ENCODE measurements at places on chromosomes 1 and 21.

- no peak for DNase-seq
Measured at GRCh38 chr1:107622966-107623365, 342.0 kb downstream of the VAV3 start.

DNA sequence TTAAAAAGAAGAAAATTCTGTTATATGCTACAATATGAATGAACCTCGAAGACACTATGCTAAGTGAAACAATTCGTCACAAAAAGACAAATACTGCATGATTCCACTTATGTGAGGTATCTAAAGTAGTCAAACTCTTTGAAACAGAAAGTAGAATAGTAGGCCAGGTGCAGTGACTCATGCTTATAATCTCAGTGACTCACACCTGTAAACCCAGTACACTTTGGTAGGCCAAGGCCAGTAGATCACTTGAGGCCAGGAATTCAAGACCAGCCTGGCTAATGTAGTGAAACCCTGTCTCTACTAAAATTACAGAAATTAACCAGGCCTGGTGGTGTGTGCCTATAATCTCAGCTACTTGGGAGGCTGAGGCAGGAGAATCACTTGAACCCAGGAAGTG lies 25.7 kb downstream of the EPHA10 start:
- DNase-seq, result peak; percentile 12

DNA sequence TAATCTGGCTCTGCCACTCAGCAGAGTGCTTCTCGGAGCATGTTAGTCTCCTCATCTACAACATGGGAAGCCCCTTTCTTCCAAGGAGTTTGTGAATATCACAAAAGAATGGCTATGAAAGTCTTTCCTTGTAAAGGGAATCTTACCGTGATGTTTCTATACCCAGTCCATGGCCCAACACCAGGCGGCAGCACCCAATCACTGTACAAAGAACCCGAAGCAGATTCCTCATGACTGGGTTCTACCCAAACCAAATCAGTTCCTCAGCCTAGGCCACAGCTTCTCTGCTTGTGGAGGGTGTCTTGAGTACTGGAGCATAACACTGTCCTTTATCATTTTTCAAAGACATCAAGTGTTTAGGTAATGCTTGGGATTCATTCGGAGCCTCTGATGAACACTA lies 16.6 kb upstream of the SLFNL1 start:
- no peak for DNase-seq

DNA sequence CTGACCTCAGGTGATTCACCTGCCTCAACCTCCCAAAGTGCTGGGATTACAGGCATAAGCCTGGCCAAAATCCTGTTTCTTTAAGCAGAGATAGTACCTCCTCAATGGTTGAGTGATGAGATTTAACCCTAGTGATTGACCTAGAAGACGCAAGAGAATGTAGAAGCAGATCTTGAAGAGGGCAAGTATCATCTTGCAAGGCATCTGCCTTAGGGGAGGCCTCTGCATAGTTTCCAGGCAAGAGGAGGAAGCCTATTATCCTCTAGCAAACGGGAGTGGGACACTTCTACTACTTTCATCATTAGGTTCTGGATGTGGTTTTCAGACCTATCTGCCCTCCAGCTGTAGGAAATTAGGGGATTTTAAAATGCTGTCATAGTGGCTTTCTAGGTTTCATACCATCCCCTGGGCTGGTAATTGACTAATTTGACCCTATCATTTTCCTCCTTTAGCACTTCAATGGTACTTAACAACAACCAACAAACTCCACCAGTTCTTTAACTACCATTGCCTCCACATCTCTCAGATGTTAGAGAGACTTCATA lies 10.0 kb upstream of the TRIM62 start:
- no peak for DNase-seq

DNA sequence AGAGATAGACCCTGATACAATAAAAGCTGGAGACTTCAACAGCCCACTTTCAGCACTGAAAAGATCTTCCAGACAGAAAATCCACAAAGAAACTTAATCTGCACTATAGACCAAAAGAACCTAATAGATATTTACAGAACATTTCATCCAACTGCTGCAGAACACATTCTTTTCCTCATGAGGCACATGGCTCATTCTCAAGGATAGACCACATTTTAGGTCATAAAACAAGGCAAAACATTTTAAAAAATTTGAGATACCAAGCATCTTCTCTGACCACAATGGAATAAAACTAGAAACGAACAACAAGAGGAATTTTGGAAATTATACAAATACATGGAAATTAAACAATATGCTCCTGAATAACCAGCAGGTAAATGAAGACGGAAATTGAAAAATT lies 15.0 kb upstream of the IL20 start:
- DNase-seq, result no peak

- DNase-seq, result no peak
Measured at GRCh38 chr21:38980416-38981313, 174.9 kb downstream of the ETS2 start.

GRCh38 chr1:85224734-85225623 lies 24.2 kb upstream of the SYDE2 start:
- no peak for DNase-seq

DNA sequence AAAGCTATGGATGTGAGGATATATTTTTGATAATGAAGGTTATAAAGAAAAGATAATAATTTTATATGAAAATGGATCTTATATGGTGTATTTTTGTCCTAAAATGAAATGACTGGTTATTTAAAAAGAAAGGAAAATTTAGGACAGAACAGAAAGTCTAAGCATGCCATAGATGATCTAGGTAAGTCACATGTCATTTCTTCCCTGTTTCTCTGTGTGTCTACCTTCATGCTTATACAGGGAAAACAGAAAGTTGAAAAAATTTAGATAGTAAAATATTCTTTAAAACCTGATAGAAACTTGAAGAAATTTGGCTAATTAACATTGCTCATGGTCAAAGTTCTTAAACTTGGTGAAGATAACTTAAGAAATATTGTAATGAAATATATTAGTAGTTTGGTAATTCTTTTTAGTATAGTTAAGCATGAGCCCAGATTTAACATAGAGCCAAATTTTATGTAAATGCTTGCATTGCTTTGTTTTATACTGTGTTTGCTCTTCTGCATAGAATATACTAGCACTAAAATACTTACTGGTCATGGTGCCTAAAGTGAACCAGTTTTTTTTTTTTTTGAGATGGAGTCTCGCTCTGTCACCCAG lies 12.4 kb upstream of the GBP4 start:
- no peak for DNase-seq

GRCh38 chr1:222897527-222898190 lies 82.8 kb downstream of the DISP1 start:
- peak; percentile 62 for DNase-seq

- no peak for DNase-seq
Measured at GRCh38 chr1:7479571-7479970, 291.5 kb upstream of the VAMP3 start.

GRCh38 chr1:198788561-198789064 lies 149.8 kb downstream of the PTPRC start:
- peak; percentile 48 for DNase-seq

DNA sequence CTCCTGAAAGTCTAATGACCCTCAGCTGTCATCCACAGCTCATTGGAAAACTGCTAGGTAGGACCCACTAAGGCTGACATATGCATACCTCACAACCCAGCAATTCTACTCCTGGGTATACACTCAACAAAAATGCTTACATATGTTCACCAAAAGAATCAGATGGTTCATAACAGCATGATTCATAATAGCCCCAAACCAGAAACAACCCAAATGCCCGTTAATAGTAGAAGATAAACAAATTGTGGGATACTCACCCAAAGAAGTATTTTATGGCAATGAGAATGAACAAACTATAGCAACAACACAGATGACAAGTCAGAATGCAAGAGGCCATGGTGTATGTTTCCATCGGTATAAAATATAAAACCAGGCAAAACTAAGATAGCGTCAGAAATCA lies 124.6 kb downstream of the HLCS start:
- no peak for DNase-seq

DNA sequence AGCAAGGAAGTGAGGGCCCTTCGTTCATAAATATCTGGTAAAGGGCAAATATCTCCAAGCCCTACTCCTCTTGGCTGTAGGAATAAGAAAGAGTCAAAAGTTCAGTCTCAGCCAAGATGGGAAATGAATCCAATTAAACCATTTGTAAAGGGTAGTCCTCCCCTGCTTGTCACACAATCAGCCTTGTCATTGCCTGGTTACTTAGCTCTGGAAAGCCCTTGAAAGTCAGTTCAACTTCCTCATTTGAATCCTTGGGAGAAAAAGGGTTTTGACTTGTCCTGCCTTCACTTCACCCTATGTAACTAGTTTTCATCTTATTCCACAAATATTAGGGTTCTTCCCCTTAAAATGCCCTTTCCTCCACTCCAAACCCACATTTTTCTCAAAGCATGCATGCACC lies 100.0 kb downstream of the ELAVL4 start:
- no peak for DNase-seq

GRCh38 chr1:172108161-172108893 lies 267.0 kb downstream of the DNM3 start:
- no peak for DNase-seq

GRCh38 chr1:164504749-164505148 lies 54.2 kb upstream of the PBX1 start:
- peak; percentile 87 for DNase-seq

GRCh38 chr1:226332947-226333346 lies 24.0 kb upstream of the LIN9 start:
- DNase-seq, result no peak

- no peak for DNase-seq
Measured at GRCh38 chr1:210061992-210062391, 124.0 kb downstream of the SYT14 start.

DNA sequence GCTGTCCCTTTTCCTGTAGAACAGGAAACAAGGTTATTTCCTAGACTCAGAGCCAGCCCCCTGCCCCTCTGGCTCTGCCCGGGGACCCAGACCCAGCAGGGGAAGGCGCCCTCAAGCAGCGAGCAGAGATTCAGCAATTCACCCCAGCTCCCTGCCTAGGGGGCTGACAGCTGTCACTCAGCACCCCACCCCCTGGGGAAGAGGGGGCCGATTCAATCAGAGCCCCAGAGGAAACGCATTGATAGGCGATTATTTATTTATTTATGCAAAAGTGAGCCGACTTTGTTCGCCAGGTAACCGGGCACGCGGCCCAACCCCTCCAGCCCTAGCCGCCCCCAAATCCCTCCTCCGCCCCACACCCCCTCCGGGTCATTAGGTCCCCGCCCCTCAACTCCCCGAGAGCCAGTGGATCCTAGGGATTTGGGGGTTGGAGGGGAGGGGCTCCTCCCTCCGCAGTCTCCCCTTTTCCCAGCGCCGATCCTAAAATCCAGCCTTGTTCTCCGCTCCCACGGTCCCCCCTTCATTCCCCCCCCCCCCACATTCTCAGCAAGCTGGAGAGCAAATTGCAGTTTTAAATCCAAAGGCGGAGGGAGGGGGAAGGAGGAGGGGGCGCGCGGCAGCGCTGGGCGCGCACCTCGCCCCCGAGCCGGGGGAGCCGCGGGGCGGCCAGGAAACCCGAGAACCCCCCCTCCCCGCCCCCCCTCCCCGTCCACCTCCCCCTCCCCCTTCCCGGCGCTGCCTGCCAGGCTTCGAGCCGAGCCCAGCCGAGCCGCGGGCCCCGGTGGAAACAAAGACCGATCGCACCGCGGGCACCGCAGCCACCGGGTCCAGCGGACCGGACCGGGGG lies 1.3 kb downstream of the AHDC1 start:
- peak; percentile 32 for DNase-seq

- no peak for DNase-seq
Measured at GRCh38 chr1:98669355-98670296, 8.1 kb downstream of the SNX7 start.

DNA sequence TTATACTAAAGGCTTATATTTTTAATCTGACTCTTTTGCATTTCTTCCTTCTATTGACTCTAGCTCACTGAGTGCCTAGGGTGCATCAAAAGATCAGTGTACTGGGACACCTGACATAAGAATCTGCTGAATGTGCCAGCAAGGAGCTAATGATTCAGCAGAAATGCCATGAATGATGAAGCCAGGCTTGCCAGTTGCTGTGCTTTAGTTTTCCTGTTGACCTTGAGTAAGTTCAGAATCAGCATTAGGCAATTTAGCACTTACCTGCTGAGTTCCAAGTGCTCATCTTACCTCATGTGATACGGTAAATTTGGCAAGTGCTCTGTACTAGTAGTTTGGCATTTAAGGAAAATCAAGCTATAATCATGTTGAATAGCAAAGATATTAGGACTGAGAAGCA lies 523.2 kb upstream of the B3GALT2 start:
- DNase-seq, result no peak

GRCh38 chr1:69498711-69499110 lies 69.0 kb upstream of the LRRC7 start:
- no peak for DNase-seq

- peak; percentile 27 for DNase-seq
Measured at GRCh38 chr1:145918992-145919939, 749 bp upstream of the PEX11B start.

DNA sequence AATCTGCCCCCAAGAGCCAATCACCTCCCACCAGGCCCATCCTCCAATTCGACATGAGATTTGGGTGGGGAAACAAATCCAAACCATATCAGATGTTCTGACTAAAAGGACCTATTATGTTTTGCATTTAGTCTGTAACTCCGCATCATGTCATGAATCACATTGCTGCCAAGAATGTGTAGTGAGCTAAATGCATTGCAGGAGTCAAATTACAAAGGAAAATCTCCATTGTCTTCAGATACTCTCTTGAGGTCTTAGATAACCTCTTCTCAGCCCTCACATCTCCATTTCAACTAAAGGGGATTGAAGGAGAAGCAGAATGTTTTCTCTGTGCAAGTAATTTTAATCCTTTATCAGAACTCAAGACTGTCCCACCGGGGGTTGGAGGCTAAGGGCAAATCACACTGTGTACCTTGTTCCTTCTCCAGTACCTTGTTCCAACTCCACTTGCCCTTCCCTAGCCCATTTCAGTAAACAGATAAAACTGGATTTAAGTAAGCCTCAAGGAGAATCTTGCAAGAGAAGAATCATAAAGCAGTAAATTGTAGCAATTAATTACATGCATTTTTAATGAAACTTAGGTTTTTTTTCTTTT lies 34.1 kb downstream of the EXTL2 start:
- DNase-seq, result peak; percentile 80

- peak; percentile 90 for DNase-seq
Measured at GRCh38 chr1:208201229-208201628, 43.0 kb downstream of the PLXNA2 start.

DNA sequence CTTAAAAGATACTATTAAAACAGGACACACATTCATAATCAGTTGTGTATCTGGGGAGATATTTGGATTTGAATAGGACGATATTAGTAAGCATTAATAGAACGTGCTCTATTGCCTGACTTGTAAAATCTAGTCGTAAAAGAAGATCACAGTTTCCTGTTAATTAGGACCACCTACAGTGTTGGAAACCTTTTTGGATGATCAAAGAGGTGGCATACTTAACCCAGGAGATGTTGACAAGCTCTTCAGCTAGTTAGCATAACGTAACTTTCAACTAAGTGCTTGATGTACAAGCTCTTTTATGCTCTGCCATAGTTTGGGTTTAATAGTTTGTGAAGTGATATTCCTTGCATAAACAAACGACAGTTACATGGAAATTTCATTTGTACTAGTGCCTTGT lies 293.3 kb upstream of the NR5A2 start:
- no peak for DNase-seq

- DNase-seq, result peak; percentile 56
Measured at GRCh38 chr1:26602378-26602959, 72.9 kb downstream of the RPS6KA1 start.

- peak; percentile 57 for DNase-seq
Measured at GRCh38 chr1:200231787-200232231, 178.0 kb downstream of the ZNF281 start.
